ENCODE measurements at places on chromosomes 7 and 10.

DNA sequence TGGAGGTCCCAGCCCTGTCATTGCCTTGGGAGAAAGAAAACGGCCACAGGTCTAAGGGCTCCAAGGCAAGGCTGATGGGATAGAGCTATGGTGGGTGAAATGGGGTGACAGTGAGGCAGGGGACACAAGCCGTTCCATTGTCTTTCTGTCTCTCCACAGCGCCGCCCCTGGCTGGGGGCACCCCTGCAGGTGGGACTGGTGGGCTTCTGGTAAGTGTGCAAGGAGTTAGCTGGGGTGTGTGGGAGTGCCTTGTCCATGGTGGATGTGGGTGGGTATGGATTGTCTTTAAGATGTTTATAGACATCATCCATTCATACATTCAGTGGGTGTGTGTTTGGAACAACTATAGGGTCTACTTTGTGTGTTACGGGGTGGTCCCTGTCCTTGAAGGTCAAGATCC, 7.5 kb downstream of the SFXN3 start:
- no peak for DNase-seq

DNA sequence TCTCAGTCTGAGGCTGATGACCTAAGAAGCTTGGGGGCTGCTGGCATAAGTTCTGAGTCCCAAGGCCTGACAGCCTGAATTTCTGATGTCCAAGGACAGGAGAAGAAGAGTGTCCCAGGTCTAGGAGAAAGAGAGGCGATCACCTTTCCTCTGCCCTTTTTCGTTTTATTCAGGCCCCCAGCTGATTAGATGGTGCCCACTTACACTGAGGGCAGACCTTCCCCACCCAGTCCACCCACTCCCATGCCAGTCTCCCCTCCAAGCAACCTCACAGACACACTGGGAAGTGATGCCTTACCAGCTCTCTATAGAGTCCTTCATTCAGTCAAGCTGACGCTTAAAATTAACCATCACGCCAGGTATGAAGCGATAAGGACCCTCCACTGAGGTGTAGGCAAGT, 19.3 kb upstream of the LOXL4 start:
- no peak for DNase-seq

- DNase-seq, result no peak
Measured at GRCh38 chr7:112487457-112488263, 6.9 kb downstream of the LSMEM1 start.

- DNase-seq, result no peak
Measured at GRCh38 chr10:17878896-17879295, 69.7 kb downstream of the MRC1 start.

- no peak for DNase-seq
Measured at GRCh38 chr10:48708144-48708543, 23.5 kb downstream of the WDFY4 start.

GRCh38 chr7:65216469-65216868, 157.2 kb upstream of the ZNF92 start:
- peak; percentile 52 for DNase-seq

DNA sequence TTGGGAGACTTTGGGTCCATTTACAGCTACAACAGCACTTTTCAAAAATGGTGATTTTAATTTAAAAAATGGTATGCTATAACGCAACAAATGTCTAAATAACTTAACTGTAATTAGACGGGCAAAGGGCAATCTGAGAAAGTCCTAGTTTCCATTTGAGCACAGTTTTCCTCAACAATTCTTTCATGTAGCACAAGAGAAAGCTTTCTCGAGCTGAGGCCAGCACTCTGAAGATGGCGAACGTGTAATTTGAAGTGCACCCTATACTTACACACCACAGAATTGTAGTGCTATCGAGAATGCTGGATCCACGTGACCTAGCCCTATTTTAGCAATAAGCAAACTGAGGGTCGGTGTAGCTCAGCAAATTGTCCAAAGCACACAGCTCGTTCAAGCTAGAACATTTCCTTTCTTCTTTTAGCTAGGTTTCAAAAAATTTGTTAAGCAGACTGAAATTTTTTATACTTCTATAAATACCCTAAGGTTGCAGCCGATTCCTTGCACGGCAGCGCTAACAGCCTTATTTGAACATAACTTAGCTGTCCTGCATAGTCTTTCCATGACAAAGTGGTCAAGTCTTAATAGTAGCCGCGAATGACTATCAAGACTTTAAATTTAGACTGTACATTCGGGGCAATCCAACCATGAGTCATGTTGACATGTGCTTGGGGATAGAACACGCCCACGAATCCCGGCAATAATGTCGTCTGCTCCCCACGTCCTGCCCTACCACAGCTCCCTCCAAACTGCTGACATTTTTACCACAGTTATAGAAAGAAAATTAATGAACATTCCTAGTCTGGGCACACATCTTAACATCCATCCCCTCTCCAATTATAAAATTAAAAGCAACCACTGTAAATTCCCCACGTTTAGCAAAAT, 10.0 kb downstream of the KLF6 start:
- DNase-seq, result no peak

GRCh38 chr7:132386201-132386681, 190.0 kb downstream of the PLXNA4 start:
- no peak for DNase-seq
